ENCODE measurements at places on chromosomes 2 and 18.
A peak's percentile ranks its signal among the peaks of the same experiment; 100 is the strongest.

DNA sequence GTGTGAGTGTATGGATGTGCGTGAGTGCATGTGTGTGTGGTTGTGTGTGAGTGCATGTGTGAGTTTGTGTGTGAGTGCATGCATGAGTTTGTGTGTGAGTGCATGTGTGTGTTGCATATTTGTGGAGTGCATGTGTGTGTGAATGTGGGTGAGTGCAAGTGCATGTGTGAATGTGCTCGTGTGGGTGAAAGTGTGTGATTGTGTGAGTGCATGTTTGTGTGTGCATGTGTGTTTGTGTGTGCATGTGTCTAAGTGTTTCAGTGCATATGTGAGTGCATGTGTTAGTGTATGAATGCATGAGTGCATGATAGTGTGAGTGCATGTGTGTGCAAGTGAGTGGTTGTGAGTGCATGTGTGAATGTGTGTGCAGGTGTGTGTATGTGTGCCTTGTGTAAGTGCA lies 343.4 kb upstream of the SALL3 start:
- DNase-seq, result no peak

- no peak for DNase-seq
Observed at GRCh38 chr2:1246239-1246638, 167.0 kb upstream of the TPO start.

DNA sequence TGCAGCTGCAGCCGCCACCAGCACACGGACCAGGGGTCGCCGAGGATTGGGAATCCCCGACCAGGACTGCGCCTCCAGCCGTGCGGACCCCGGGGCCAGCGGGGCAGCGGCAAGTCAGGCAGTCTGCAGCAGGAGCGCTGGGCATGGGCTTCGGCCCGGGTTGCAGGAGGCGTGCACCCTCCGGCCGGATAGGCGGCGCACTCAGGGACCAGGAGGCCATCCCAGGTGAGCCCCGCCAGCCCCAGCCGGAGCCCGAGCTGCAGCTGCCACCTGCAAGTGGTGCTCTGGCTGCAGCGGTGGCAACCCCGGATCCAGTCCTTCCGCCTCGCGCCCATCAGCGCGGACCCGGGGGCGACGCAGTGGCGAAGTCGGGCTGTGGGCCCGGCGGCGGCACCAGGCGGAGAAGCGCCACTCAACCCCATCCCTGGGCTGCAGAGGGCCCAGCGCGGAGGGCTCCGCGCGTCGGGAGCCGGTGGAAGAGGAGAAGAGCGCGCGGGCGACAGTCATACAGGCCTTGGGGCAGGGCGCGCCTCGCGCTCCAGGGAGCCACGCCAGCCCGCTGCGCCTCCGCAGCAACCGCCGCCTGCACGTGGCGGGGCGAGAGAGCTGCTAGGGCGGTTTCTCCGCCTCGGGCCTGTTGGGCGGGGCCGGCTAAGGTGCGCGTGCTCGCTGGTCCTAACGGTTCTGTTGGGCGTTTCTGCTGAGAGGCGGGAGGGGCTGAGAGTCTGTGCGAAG lies 73.8 kb downstream of the RPIA start:
- peak; percentile 6 for DNase-seq

DNA sequence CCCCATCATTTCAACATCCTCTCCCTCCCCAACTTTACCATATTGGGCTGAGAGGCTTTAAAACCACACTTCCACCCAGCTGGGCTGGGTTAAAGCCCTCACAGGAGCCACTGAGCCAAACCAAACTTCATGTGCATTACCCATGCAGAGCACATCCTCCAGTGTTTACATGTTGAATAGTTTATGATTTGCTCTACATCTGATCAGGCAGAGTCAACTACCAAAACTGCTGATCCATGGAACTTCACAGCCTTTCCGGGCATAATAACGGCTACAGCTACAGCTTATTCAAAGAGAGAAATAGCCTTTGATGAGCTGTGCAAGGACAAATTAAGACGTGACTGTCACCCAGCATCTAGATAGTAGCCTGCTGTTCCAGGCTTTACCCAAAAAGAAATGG lies 39.0 kb downstream of the MAIP1 start:
- peak; percentile 38 for DNase-seq

DNA sequence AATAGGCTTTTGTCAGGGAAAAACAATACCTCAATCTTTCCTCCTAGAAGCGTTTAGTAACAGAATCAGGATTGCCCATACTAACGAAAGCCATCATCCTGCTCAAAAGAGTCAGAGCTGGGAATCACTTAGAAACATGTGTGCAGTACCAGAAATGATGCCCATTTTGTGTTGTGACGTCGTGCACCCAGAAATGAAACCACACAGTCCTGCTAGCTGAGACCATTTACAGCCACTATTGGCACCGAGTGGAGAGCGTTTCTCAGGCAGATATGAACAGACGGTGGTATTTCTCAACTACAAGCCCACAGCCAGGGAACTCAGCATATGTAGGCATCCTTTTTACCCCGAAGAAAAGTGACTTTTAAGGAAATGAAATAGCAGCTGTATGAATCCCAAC lies 284.3 kb upstream of the LRATD1 start:
- no peak for DNase-seq

DNA sequence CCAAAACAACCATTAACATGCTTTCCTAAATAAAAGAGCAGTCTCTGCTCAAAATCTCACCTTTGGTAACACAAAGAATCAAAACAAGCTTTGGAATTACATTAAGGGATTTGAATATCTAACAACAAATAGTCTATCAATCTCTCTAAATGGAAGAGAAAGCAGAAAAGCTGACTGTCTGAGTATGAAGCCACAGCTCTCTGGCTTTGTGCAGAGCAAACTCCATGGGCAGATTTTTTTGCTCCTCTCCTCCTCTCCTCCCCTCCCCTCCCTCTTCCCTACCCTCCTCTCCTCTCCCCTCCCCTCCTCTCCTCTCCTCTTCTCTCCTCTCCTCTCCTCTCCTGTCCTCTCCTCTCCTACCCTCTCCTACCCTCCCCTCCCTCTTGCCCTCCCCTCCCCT lies 329.5 kb upstream of the ETAA1 start:
- DNase-seq, result no peak

DNA sequence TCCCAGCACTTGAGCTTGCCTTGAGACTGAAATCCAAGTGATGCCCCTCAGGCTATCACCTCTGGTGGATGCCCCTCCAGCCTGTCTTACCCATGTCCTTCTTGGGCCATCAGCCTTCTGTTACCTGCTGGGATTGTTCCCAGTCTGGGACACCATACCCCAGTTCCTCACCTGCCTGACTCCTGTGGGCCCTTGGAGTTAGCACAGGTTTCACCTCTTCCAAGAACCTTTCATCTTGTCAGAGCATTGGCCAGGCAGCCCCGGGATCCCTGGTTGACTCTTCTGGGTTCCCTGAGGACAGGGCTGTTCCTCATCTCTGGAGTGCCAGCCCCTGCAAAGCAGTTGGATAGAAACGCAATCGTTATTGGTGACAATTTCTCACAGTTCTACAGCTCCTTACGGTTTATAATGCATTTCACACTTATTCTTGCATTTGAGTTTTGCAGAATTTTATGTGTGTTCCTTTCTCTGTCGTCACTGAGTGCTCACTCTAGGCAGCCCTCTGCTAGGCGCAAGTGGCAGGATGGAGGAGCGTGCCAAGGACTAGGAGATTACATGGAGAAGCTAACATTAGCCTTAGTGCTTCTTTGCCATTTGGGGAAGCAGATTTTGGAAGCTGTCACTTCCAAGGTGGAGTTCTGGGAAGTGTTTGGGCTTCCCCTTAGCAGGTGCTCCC lies 139.7 kb downstream of the DDX1 start:
- no peak for DNase-seq

DNA sequence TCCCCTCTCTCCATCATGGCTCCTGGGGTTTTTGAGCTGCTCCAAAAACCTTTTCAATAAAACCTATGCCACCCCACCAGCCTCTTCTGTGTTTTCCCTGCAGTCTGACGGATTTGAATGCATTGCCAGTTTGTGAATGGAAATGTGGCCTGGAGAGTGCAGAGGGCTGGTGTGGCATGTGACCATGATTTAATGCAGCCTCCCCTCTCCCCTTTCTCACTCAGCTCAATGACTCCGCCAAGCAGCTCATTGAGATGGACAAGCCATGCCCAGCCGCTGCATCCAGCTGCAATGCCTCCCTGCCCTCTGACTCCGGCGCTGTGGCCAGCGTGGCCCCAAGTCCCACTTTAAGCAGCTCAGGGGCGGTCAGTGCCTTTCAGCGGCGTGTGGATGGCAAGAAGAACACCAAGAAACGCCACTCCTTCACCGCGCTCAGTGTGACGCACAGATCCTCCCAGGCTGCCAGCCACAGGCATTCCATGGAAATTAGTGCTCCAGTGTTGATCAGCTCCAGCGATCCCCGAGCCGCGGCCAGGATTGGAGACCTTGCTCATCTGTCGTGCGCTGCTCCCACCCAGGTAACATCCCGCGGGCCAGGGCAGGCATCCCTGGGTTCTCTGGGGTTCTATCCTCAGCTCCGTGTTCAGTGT lies 215.3 kb downstream of the SEPTIN10 start:
- DNase-seq, result peak; percentile 15

GRCh38 chr2:72041638-72042111 lies 106.0 kb downstream of the CYP26B1 start:
- no peak for DNase-seq

DNA sequence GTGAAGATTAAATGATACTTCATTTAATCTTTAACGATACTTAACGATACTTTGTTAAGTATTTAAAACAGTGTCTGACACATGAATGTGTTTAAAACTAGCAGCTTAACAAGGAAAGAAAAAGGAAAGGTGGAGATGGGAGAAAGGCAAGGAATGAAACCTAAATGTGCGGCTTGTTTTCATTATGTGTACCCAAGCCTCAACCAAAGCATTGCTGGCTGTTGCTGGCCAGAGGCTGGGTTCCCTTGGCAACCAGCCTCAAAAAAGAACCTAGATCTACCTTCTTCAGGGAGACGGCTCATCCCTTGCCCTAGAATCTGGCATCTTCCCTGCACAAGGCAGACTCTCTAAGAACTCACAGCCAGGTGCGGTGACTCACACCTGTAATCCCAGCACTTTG lies 13.8 kb upstream of the PCBP1 start:
- peak; percentile 9 for DNase-seq

- DNase-seq, result no peak
Observed at GRCh38 chr2:239296020-239296932, 104.5 kb downstream of the HDAC4 start.

GRCh38 chr2:180482696-180483095 lies 475.6 kb upstream of the CWC22 start:
- no peak for DNase-seq

DNA sequence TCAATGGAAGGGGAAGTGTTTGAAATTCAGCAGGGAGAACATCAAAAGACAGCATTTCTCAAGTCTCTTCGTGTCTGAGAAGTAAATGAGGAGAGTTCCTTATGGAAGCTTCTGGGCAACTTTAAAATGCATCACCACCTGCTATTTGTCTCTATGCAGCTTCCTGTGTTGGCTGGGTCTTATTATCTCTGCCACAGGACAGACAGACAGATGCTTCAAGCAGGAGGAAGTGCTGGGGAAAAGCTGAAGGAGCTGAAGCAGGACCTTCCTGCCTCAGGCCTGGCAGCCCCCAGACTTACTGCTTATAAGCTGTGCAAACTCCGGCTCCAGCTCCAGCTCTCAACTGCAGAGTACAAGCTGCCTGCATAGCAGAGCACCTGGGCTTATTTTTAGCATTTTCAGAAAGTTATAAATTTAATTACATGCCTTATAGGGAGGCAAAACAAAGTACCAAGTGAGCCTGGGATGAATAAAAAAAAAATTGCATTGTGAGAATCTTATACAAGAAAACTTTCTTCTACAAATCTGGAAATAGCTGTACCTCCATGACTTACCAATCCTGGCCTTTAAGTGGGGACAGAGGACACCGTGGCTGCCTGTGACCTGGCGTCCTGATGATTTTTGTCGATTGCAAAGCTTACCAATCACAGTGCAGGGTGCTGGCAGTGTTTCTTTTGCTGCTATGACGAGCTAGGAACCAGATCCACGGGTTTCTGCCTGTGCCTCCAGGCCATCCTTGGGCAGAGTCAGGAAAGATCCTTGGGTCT lies 206.3 kb downstream of the SEPTIN10 start:
- DNase-seq, result no peak

DNA sequence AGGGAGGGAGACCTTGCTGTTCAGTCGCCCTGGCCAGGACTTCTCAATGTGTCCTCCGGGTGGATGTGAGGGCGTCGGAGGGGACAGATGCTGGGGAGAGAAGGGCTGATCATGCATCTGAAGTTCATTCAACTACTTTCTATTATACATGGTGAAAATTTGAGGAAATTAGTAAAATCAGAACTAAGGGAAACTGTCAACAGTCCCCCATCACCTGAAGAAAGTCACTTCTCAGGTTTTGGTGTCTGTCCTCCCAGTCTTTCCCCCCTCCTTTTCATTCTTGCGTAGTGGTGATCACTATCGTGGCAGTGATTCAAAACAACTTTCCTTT lies 17.4 kb upstream of the ACKR3 start:
- DNase-seq, result no peak

GRCh38 chr2:231781798-231782726 lies 980 bp upstream of the PDE6D start:
- no peak for DNase-seq

- DNase-seq, result peak; percentile 59
Observed at GRCh38 chr2:232418466-232419244, 12.0 kb downstream of the ALPG start.

DNA sequence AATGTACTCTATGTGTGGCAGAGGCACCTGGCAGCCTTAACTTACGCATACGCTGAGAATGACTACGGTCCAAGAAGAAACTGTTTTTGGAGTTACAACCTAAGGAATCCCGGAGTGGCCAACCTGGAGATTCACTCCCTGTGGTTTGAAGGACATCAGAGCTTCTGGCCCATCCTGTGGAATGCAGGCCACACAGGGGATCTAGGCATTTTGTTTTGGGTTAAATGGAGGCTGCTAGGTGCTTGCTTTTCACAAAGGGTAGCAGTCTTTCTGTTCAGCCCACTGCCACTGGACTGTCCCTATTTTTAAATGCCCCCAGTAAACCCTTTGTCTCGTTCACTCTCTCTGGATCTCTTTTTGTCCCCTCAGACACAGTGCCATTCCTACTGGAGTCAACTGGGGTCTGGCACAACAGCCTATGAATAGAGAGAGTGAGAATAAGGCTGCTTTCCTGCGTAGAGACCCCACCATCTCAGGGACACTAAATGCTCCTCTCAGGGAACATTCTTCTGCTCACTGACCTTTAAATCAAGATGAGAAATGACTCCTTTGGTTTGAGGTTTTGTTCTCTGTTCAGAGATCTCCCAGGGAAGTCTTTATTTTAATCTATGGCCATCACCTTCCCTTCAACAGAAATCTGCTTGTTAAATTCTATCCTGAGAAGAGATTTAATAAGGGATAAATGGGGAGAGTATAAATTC lies 124.9 kb downstream of the B3GNT2 start:
- DNase-seq, result no peak

DNA sequence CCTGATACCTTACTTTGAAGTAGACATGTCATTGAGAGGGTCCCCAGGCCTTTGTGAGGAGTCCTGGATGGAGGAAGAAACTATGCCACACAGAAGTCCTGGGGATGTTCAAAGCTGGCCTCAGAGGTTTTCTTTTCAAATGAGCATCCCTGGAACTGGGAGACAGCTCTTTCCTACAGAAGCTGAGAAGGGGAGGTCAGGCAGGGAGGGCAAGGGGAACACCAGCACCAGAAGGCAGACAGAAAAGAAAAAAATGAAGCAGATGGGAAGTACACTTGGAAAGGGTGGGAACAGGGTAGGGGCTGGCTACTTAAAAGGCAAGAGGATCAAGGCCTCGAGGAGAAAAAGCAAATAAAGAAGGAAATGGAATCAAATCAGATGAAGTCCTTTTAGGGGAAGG lies 120.0 kb downstream of the FMNL2 start:
- DNase-seq, result no peak
